Trophoblast cell (in vitro differentiated cells and primary cell): ENCODE measurements at places on chromosomes 12 and 14.
A peak's percentile ranks its signal among the peaks of the same experiment; 100 is the strongest.

DNA sequence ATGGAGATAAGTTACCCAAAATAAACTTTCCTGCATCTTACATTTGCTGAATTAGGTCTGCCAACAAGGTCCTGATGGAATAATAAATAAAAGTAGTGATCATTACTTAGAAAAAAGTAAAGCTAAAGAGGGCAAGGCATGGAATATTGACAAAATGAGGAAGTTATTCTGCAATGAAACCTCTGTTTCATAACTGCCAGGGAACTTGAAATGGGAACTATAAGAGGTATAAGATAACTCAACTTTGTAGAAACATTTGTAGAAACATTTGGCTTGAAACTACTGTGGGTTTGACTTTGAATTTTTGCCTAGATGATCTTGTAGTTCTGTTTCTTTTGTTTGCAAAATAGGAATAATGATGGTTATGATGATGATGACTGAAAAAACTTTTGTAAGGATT is 18.7 kb upstream of the YBX3 start:
- DNase-seq: no peak

DNA sequence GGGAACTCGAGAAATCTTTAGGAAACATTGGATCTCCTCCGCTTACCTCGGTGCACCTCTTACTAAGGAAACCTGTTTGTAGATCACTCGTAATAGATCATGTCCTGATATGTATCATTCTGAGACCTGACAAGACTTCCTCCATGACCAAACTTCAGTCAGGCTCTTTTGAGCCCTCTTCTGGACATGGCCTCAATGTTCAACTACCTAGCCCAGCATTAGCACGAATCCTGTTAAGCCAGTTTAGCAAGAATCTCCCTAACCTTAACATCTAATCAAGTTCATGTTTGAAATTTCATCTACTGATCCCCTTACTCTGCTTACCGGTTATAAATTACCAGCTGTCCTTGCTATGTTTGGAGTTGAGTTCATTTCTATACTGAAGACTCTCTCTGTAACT is 713.9 kb upstream of the USP15 start:
- peak; percentile 44 for DNase-seq

DNA sequence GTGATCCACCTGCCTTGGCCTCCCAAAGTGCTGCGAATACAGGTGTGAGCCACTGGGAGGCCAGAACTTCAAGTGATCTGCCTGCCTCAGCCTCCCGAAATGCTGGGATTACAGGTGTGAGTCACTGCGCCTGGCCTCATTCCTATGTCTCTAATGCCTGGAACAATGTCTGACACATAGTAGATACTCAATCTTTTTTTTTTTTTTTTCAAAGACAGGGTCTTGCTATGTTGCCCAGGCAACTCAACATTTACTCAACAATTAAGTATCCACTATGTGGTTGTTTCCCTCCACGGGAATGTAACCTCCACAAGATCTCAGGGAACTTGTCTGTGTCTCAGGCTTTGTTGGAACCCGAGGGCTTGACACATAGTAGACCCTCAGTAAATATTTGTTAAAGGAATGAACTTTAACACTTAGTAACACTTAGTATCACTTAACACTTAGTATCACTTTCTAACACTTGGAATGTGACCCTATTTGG is 3.0 kb upstream of the TMEM120B start:
- peak; percentile 95 for DNase-seq

DNA sequence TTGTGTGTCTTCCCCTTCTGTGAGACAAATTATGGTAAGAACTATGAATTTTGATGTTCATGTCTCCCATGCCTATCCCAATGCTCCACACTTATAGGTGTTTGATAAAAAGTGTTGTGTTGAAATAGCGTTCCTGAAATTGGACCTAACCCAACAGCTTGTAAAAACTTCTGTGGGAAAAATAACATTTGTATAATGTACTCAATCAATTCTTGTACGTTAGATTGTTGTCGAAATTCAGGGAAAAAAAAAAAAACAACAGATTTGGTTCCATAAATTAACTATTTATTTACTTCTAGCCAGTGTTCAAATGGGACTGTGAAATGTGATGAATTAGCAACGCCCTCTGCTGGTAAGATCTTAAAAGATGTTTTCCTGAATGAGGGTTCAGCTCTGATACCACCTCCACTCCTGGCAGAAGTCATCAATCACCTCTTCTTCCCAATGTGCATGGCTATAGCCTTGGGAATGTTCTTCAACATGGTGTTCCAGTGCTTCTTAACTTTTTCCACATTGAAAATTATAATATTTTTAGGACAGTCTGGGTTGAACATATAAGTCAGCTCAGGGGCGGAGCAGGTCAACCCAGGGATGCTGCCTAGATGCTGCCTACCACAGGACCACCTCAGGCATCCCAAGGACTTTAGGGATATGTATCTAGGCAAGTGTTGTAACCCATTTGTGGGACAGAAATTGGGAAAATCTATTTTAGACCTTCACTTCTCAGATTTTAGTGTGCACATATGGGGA is 170.6 kb downstream of the OTOGL start:
- no peak for DNase-seq

- DNase-seq: no peak
Measured at GRCh38 chr12:57939291-57939690, 2.1 kb upstream of the ATP23 start.

DNA sequence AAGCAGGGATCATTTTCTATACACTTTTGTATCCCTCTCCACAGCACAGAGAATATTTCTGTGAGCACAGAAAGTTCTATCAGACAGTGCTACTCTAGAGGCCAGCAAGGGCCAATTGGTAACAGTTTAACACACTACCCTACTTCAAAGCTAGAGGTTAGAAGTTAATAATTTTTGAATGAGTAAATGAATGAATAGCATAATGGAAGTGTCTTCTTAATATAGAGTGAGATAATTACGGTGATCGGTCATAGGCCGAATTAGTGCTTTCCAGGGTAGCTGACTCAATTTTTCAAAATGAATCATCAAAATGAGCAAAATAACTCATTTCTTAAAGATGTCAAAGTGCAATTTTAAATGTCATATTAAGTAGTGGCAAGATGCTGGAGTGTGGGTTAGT is 67.0 kb upstream of the CCDC198 start:
- no peak for DNase-seq
